ENCODE measurements at places on chromosomes 2 and 18.
A peak's percentile ranks its signal among the peaks of the same experiment; 100 is the strongest.

DNA sequence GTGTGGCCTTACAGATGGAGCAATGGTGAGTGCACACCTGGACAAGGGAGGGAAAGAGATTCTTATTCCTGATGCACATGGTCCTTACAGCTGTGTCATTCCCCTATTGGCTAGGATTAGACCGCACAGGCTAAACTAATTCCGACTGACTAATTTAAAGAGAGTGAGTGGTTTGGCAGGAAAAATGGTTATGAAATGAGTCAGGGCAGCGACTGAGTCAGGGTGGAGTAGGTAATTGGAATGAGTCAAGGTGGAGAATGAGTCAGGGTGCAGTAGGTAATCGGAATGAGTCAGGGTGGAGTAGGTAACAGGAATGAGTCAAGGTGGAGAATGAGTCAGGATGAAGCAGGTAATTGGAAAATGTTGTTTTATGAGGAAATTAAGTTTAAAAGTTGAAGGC is 1353.7 kb upstream of the LRRTM1 start:
- DNase-seq, result no peak

GRCh38 chr2:128528133-128528532 is 209.5 kb upstream of the HS6ST1 start:
- no peak for DNase-seq

GRCh38 chr18:21979759-21980158 is 189.6 kb upstream of the GATA6 start:
- no peak for DNase-seq

DNA sequence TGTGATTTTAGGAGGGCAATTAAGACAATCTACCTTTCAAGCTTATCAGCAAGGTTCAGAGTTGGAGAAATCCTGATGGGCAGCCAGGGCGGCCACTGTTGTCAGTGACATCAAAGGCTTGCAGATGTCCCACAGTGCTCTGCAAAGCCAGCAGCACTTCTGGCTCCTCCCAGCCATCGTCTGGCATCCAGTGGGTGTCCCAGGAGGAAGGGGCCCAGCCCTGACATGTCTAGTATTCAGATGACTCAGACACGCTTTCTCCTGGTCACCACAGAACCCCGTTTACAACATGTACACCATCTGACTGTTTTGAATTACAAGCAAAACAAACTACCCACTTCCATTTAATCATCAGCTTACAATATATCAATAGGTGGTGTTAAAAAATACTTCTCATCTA is 61.4 kb downstream of the CYRIA start:
- no peak for DNase-seq

DNA sequence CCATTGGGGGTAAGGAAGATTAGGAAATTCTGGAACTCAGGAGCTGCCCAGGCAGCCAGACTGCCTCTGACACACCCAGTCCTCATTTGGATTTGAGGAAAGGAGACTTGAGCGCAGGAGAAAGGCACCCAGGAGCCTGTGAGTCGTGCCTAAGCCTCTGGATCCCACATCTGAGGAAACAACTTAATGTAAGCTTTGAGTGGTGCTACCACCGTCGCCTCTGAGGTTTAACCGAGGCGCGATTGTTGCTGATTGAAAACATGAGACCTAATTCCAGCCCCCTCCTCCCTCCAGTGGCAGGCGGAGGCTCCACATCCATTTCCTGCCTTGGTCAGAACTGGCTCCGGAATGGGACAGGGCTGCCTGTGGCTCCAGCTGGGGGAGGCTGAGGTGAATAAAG is 176.7 kb upstream of the PKDCC start:
- peak; percentile 54 for DNase-seq

DNA sequence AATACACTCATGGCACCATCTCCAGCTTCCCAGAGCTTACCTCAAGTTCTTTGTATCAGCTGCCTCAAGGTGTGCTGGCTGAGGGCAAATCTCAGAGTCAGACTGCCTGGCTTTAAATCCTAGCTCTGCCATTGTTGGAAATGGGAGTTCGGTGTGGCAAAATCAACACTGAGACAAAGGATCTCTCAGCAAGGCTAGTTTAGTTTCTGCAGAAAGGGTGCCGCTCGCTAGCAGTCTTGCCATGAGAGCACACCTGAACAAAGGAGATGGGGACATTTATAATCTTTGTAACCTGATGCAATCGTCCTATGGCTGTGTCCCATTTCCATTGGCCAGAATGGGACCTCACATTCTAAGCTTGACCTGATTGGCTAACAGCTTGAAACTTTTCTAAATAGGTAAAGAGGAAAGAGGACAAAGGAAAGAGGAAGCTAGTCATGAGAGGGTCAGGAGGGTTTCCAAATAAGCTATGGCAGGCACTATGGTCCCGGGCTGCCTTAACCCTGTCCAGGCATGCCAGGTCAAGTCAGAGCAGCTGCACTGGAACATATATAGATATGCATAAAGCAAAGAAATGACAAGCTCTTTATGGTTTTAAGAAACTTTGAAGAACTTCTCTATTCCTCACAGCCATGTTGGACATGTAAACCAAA is 4.3 kb upstream of the UBE2F start:
- no peak for DNase-seq

DNA sequence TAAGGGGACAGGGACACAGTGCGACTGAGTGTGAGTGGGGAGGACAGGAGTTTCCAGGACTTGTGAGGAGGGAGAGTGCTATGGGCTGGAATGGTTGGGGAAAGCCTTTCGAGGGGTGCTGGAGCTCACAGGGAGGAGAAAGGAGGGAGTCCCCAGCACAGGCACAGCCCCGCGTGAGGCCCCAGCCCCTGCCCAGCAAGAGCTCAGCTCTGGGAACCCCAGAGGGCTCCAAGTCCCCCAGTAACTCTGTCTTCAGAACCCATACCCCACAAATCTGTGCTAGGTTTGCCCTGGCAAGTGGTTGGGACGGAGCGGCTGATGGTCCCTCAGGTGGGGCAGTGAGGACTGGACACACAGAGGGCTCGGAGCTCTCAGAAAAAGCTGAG is 75.4 kb downstream of the SFXN5 start:
- DNase-seq, result no peak

DNA sequence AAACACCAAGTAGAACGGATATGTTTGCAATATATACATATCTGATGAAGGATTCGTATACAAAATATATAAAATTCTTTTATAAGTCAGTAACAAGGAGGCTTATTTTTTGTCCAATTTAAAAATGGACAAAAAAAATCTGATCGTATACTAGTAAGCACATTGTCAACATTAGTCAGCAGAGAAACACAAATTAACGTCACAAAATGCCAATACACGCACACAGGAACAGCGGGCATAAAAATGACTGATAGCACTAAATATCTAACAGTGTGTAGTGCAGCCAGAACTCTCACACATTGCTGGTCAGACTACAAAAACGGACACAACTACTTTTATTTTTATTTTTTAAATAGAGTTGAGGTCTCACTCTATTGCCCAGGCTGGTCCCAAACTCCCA is 69.5 kb downstream of the LAMA1 start:
- no peak for DNase-seq

DNA sequence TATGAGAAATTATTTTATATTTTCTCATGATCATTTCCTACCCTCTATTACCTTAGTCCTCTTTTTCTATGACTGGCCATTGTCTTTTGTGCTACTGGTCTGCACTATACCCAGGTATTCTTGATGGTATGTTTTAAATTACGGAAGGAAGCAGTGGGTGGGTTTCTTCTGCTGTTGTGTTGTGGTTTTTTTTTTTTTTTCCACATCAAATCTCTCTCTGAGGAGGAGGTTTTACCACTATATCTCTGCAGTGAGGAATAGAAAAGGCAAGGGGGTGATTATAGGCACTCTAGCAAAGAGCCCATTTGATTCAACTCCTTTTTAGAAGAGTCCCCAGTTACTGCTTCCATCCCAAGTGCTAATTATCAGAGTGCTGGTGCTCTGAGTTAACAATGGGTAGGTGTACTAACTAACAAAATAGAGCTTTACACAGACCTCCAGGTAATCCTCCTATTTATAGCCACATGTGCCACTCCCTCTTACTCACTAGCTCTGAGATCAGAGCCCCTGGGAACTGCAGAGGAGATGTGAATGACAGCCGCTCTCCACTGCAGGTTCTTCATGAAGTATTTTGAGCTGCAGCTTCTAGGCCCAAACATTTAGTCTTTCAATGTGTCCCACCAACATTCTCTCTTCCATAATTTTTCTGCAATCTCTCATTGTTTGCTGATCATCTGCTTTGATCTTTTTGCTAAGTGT is 301.6 kb upstream of the GULP1 start:
- DNase-seq, result peak; percentile 44

DNA sequence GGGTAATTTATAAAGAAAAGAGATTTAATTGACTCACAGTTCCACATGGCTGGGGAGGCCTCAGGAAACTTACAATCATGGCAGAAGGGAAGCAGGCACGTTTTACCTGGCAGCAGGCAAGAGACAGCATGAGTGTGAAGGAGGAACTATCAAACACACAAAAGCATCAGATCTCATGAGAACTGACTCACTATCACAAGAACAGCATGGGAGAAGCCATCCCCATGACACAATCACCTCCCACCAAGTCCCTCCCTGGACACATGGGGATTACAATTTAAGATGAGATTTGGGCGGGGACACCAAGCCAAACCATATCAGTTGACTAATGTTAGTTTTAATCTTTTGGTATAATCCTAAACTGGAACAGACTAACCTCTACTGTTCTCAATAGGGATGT is 49.1 kb upstream of the CPO start:
- DNase-seq, result no peak

- no peak for DNase-seq
Measured at GRCh38 chr2:111032721-111033429, 87.8 kb upstream of the BCL2L11 start.

GRCh38 chr2:28664120-28664842 is 87.3 kb upstream of the PPP1CB start:
- DNase-seq, result no peak

- DNase-seq, result no peak
Measured at GRCh38 chr2:201966691-201967438, 66.8 kb upstream of the FZD7 start.

- DNase-seq, result no peak
Measured at GRCh38 chr2:161354106-161354505, 45.9 kb downstream of the PSMD14 start.

- DNase-seq, result no peak
Measured at GRCh38 chr2:67169417-67170140, 227.6 kb upstream of the ETAA1 start.

GRCh38 chr2:239467281-239467955 is 66.6 kb upstream of the HDAC4 start:
- DNase-seq, result no peak

GRCh38 chr2:188973641-188974040 is 532 bp upstream of the COL3A1 start:
- no peak for DNase-seq

GRCh38 chr18:68484241-68484640 is 230.7 kb downstream of the TMX3 start:
- DNase-seq, result no peak

DNA sequence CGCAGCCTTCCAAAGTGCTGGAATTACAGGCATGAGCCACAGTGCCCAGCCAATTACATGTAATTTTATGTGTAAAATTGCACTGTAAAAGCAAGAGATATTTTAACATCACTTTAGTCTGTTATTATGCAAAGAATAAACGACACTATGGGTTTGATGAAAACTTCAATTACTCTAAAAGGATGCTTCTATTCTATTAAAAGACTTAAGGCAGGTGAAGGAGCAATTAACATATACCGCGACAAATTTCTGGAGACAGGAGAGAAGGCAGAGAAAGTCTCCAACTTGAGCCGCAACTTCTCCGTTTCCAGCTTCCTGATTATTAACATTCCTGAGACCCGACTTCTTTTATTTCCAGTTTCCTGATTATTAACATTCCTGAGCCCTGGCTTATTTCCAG is 53.7 kb downstream of the FAM210A start:
- no peak for DNase-seq

- no peak for DNase-seq
Measured at GRCh38 chr2:233009661-233010060, 3.4 kb downstream of the NGEF start.

DNA sequence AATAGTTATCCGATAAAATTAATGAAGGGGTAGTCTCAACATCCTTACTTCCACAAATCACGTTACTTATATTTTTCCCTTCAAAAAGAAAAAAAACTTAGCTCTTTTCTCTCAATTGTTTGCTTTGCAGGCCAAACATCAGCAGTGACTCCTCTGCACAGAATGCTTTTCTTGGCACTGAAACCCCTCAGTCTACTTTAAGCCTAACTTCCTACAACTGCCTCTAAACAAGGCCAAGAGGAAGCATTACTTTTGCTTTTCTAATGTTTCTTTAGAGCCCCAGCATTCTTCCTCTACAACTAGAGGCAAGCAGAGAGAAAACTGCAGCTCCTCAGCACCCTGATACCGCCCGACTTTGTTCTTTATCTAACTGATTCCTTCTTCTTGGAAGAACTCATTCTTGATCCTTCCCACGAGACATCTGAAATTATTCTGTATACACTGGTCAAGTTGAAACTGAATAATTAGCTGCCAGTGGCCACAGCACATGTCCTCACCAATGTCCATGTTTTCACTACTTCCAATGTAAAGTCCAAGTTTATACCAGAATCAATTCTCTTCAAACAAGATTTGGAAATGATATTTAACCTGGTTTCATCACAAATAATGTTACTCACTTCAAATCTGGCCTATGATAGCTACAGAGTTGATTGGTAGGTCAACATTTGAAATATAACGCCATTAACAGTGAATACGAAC is 55.3 kb downstream of the DTNB start:
- no peak for DNase-seq

DNA sequence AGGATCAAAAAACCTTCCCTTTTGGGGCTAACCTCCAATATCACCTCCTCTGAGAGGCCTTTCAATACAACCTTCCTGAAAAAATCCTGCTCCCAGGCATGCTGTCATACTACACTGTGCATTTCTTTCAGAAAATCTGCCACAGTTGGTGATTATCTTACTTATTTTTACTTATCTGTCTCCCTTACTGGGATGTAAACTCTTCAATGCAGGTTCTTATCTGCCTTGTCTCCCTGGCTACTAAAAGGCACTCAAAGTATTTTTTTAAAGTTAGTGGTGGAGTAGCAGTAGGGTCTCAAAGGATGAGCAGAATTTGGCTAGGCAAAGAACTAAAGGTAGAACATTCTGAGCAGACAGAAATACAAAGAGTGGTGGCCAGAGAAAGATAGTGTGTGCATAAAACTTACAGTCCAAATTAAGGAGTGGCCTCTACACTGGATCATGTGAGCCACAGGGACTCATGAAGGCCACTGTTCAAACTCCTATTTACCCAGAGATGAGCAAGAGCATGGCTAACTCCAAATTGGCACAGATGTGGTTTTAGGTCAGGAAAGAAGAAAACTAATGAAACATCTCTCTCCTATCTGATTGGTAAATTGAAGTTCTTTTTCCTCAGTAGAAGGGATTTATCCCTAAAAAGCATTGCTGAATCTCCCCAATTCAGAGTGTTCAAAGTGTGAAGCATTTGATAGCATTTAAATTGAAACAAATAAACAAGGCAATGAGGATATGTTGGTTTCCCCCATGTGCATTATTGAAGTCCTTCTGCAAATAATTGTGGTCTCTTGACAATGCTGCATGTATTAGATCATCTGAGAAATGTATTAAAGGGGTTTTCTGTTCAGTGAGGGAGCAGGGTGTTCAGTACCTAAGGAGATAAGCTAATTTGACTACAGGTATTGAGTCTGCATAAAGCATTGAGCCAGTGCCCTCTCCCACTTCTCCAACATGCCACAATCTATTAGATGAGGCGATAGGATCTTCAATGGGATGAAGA is 285.5 kb downstream of the MREG start:
- DNase-seq, result no peak

- DNase-seq, result no peak
Measured at GRCh38 chr2:49928551-49928950, 774.2 kb upstream of the FSHR start.
